Occipital lobe (tissue), 3 donors: ENCODE measurements at places on chromosomes 3 and 15.

- no peak for DNase-seq
Observed at GRCh38 chr15:82315519-82316246, 33.6 kb downstream of the GOLGA6L10 start.

DNA sequence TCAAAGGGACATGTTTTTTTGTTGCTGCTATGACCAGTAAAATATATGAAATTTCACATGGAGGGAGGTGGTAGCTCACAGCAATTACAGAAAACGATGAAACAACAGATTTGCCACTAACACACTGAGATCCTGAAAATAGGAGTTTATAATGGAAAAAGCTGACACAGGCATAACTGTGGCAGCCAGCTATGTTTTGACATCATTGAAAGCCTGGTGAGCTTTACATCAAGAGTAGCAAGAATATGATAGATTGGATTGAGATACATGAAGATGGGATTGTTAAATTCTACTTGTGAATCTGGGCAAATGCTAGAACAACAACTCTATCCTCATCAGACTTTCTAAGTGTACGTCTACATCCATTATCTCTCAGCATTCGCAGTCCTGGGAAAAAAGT lies 760.7 kb downstream of the GRM7 start:
- no peak for DNase-seq

DNA sequence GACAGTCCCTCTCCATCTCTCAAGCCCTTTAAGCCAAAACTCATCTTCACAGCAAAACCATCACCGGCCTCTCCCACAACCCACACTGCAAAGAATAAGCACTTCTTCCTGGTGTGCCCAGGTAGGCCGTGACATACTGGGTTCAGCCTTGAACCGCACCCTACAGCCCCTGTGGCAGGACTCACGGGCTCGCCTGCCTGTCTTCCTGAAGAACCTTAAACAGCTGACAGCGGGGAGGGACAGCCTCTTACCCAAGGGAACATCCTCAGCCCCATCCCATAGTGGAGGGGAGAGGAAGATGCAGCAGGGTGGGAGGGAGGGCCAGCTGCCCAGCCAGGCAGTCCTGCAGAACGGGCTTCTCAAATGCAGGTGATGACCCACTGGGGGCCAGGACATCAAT lies 40.2 kb downstream of the TBC1D2B start:
- DNase-seq: no peak

- DNase-seq: no peak
Observed at GRCh38 chr15:79124388-79124787, 33.8 kb upstream of the RASGRF1 start.

- no peak for DNase-seq
Observed at GRCh38 chr3:18837137-18837755, 311.1 kb upstream of the KCNH8 start.

GRCh38 chr3:9946112-9947024 lies 5.8 kb downstream of the PRRT3 start:
- peak; percentile 61 for DNase-seq

- DNase-seq: no peak
Observed at GRCh38 chr3:59320080-59320479, 270.3 kb upstream of the CFAP20DC start.

GRCh38 chr15:80157215-80157614 lies 4.4 kb downstream of the FAH start:
- no peak for DNase-seq

GRCh38 chr3:169103951-169104941 lies 559.3 kb downstream of the MECOM start:
- DNase-seq: no peak

- no peak for DNase-seq
Observed at GRCh38 chr3:135412475-135412874, 553.1 kb upstream of the PPP2R3A start.

DNA sequence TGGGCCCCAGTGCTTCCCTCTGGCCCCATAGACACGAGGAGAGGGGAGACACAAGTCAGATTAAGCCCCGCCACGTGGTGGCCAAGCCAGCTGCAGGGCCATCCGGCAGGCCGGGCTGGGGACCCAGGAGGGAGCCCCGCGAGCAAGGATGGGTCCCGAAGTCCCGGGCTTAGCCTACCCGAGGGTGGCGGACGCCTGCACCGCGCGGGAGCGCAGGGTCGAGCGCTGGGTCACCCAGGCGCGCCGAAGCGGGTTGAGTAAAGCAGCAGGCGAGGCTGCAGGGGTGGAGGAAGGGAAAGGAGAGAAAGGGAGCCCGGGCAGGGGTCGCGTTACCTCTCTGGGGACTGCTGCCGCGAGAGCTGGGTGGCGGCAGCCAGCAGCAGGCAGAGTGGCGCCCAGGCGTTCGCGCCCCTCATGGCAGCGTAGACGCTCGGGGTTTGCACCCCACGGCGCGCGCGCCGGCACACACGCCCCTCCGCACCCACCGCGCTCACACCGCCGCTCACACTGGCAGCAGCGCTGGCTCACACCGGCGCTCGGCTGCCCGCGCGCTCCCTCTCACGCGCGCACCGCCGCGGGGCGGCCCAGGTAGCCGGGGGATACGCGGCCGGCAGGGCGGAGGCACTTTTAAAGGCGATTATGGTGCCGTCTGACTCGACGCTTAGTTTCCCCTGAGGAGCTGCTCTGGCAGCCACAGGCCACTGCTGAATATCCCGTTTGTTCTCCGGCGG lies at the start of gene PCOLCE2:
Gene PCOLCE2 (minus strand): TSS at position 603 of the 731 bp plus-strand sequence. CDS start 187 bp downstream, at position 416.
- no peak for DNase-seq

DNA sequence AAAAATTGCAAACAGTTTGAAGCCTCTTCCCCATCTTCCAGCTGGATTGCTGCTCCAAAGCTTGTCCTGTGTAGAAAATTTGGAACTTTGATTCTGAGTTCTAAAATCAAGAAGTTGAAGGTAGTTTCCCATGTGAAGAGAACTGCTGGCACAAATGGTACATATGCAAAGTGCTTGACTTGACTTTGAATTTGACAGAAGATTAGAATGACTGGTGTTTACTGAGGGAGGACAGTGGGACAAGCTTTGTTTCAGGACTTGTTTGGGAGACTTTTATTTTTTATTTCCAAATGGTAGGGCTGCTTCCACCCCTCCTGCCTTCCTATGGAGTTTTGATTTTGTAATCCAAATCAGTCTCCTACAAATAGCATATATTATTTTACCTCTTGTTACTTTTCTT lies 7.4 kb downstream of the ZFAND6 start:
- no peak for DNase-seq

- no peak for DNase-seq
Observed at GRCh38 chr3:133956353-133956752, 60.7 kb upstream of the RAB6B start.
